ENCODE measurements at places on chromosomes 6 and 20.

GRCh38 chr6:152166497-152166896 is 359.0 kb downstream of the ESR1 start:
- no peak for DNase-seq

DNA sequence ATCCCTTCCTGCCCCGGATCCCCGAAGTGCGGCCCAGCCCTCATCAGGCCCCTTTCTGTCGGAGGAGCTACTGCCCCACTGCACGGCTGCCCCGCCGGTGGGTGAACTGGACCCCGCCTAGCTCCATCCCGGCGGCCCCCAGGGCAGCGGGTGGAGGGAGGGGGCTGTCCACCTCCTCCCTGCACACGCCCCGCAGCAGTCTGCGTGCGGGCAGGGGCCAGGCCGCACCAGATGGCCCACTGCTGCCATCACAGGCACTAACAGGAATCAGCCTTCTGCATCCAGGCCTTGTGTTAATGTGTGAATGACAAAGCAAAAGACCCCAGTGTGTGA is 54.9 kb upstream of the UNC93A start:
- DNase-seq = no peak

DNA sequence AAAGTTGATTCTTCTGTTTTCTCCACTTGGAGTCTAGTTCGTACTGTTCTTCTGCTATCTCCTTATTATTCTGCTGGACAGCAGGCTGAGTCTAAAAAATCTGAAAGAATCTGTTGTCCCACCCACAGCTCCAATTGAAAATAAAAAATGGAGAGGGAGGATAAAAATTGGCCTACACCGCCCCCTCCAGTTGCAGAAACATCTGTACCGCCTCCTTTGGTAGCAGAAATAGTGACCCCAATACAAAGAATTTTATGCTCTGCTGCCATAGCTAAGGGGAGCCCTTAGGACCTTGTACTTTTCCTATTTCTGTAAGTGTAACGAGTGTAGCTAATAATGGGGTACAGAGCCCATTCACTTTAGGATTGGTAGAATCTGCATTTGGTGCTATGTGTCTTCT is 4.9 kb upstream of the FKBP1A start:
- no peak for DNase-seq

GRCh38 chr20:50789968-50790650 is 4.8 kb upstream of the BCAS4 start:
- no peak for DNase-seq

GRCh38 chr6:156699017-156699421 is 78.2 kb upstream of the ARID1B start:
- peak; percentile 22 for DNase-seq

GRCh38 chr6:141110481-141110880 is 1022.2 kb upstream of the GJE1 start:
- DNase-seq = no peak

DNA sequence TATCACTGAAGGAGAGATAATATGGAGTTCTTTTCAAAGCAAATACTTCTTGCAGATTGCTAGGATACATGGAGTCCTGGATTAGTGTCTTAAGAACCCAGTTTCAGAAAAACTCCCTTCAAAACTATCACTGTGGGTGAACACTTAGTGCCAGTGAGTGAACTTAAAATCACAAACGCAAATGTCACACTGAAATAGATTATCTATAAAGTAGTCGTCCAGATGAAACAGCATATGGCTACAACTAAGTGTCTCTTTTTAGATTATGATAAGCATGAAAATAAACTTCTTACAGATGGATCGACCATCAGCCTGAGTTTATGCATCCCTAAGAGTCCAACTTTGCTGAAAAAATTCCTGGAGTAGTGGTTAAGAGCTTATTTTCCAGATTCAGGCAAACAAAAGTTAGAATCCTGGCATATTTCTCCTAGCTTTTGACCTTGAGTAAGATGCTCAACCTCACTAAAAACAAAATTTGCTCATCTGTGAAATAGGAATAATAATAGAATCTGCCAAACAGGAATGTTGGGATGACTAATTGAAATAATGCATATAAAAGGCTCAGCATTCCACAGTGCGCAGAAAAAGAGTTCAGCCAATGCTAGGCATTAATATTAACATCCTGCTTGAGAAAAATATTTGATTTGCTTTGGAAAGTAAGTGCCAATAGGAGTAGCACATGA is 70.4 kb downstream of the DOK5 start:
- no peak for DNase-seq

GRCh38 chr6:4682431-4683097 is 93.6 kb upstream of the CDYL start:
- no peak for DNase-seq

- DNase-seq = no peak
Measured at GRCh38 chr6:5592886-5593519, 331.7 kb downstream of the FARS2 start.

DNA sequence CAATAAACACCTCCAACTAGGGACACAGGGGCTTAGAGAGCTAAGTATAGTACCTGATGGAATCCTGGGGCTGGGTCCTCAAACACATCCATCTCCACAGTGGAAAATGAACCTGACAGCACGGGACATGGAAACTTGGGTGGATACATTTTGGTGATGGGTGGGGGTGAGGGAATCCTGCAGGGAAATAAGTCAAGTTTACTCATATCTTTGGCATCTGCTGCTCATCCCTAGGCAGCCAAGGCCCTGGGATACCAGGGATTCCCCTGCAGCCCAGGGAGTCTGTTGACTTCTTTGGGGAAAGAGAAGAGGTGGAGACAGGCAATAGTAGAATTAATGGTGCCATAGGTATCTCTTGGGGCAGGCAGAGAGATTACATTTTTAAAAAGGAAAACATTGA is 6.6 kb downstream of the APOBEC2 start:
- no peak for DNase-seq
